CD4-positive, alpha-beta T cell (primary cell): ENCODE measurements at places on chromosomes 12 and 14. TPM values are rescaled to one million over a fixed set of nuclear protein-coding genes. Genes with fewer than 3 reads are reported as not detected.

Gene GNB3
- total RNA-seq = 0.85 TPM

Gene PCBP2
- total RNA-seq = 1,359 TPM

Gene OTUB2
- total RNA-seq = not detected

Gene SRGAP1
- not detected for total RNA-seq

Gene MYRFL
- not detected for total RNA-seq

Gene CMA1
- total RNA-seq = not detected

Gene FAM186B
- total RNA-seq = 0.74 TPM

Gene SYT1
- not detected for total RNA-seq

Gene ZNF384
- total RNA-seq = 67.6 TPM

Gene TEX22
- 2.8 TPM for total RNA-seq

Gene KRT85
- not detected for total RNA-seq

Gene HOXC9
- not detected for total RNA-seq

Gene SNRPF
- 40.9 TPM for total RNA-seq

Gene TRMT61A
- total RNA-seq = 9.8 TPM

Gene DLST
- 170 TPM for total RNA-seq

Gene PLXNC1
- 5.2 TPM for total RNA-seq

Gene FSCB
- total RNA-seq = not detected

Gene IFNG-AS1
- 0.55 TPM for total RNA-seq

Gene FOXM1
- 0.59 TPM for total RNA-seq

Gene OR4N5
- total RNA-seq = not detected

Gene MAP3K9
- total RNA-seq = 6.3 TPM

Gene FGF23
- not detected for total RNA-seq

Gene PSMA3
- total RNA-seq = 108 TPM

Gene RHNO1
- 26.5 TPM for total RNA-seq

Gene SIX4
- not detected for total RNA-seq

Gene CD27
- total RNA-seq = 42.7 TPM

Gene TAS2R20
- total RNA-seq = 0.75 TPM

Gene VWF
- total RNA-seq = 0.20 TPM

Gene KRT73
- total RNA-seq = 67.2 TPM

Gene AKAP5
- total RNA-seq = 0.49 TPM

Gene BBOF1
- total RNA-seq = 1.8 TPM

Gene NGB
- not detected for total RNA-seq

Gene ITPK1
- 19.0 TPM for total RNA-seq

Gene CCDC175
- total RNA-seq = not detected

Gene TMBIM6
- total RNA-seq = 279 TPM

Gene ITGA7
- 1.6 TPM for total RNA-seq

Gene PROX2
- total RNA-seq = not detected

Gene LARP4
- 18.1 TPM for total RNA-seq

Gene HOXC6
- not detected for total RNA-seq

Gene TMEM119
- total RNA-seq = 2.6 TPM

Gene RNASE9
- total RNA-seq = not detected

Gene SLC10A1
- total RNA-seq = not detected

Gene DPPA3
- total RNA-seq = not detected

Gene BEST3
- total RNA-seq = not detected

Gene CCDC38
- total RNA-seq = not detected

Gene ERP27
- total RNA-seq = 17.1 TPM

Gene PTGER2
- total RNA-seq = 4.8 TPM

Gene GLIPR1L1
- not detected for total RNA-seq

Gene COL2A1
- total RNA-seq = not detected

Gene RNASE3
- not detected for total RNA-seq

Gene RFX4
- total RNA-seq = not detected

Gene B4GALNT1
- not detected for total RNA-seq

Gene SPX
- not detected for total RNA-seq

Gene SCAF11
- total RNA-seq = 213 TPM

Gene MYF6
- total RNA-seq = not detected

Gene SRRM4
- total RNA-seq = not detected

Gene DIP2B
- 29.5 TPM for total RNA-seq

Gene CAPZA3
- not detected for total RNA-seq
